ENCODE measurements at places on chromosomes 12 and 14. TPM values are rescaled to one million over a fixed set of nuclear protein-coding genes. Genes with fewer than 3 reads are reported as not detected.

The MGST1 gene
- total RNA-seq: 78.6 TPM

The TDG gene
- 18.8 TPM for total RNA-seq

The RPS6KA5 gene
- total RNA-seq: 2.0 TPM

The GPR68 gene
- total RNA-seq: 0.26 TPM

The RNASE3 gene
- total RNA-seq: not detected

The FGF6 gene
- total RNA-seq: not detected

DNA sequence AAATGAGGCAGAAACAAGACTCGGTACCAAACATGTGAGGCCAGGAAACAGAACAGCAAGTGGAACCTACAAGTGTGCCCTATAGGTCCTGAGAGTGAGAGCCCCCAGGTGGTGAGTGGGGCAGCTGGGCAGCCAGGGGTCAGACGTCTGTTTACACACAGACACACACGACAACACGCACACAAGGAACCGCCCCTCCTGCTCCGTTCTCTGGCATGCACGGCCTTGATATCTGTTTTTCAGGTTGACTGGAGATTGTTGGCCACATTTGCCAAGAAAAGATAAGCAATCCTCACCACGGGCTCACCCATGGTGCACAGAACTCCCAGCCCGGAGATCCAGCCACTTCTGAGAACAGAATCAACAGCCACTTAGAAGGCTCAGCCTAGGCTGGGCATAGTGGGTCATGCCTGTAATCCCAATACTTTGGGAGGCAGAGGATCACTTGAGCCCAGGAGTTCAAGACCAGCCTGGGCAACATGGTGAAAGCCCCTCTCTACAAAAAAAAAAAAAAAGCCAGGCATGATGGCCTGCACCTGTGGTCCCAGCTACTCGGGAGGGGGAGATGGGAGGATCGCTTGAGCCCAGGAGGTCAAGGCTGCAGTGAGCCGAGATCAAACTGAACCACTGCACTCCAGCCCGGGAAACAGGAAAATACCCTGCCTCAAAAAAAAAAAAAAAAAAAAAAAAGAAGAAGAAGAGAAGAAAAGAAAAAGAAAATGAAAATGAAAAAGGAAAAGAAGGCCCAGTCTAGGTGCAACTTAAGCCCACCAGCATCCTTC lies 19.4 kb upstream of the EIF5 start:
- H3K4me3 ChIP-seq: no peak overlapping the region
- no peaks in the 10 kb centered on the region for H3K4me1 ChIP-seq
- no peak overlapping the region for H3K27ac ChIP-seq
- no peaks in the 10 kb centered on the region for H3K27me3 ChIP-seq
- no peaks in the 10 kb centered on the region for H3K36me3 ChIP-seq
- no peak for DNase-seq

DNA sequence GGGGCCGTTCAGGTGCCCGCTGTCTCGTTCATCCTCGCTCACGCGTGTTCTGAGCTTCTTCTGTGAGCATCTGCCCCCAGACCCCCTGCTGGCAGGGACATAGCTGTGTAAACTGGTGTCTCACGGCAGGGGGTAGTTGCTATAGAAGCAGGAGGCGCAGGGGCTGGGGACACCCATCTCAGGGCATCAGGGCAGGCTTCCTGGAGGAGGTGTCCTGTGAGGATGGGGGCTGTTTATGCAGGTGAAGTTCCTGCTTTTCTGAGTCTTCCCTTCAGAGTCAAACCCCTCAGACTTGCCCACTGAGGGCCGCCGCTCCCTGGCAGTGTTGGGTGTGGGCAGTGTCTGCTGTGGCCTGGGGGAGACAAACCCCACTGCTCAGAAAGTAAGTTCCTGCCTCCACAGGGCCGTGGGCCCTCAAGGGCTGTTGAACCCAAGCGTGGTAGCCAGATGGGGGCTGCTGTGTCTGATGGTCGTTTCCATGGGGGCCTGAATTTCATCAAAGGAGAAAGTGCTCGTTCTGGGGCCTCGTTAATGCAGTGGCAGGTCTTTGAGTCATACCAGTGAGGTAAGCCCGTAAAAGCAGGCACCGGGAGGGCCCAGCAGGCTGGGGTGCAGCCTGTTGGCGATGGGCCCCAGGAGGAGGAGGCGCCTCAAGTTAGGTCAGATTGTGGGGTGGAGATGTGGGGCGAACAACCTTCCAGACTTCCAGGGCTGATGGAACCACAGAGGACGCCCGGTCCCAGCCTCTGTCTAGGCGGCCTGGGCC lies 23.4 kb downstream of the KIF26A start:
- no peaks in the 10 kb centered on the region for H3K27me3 ChIP-seq
- DNase-seq: no peak
- H3K4me1 ChIP-seq: no peaks in the 10 kb centered on the region
- no peaks in the 10 kb centered on the region for H3K36me3 ChIP-seq
- no peak overlapping the region for H3K27ac ChIP-seq

DNA sequence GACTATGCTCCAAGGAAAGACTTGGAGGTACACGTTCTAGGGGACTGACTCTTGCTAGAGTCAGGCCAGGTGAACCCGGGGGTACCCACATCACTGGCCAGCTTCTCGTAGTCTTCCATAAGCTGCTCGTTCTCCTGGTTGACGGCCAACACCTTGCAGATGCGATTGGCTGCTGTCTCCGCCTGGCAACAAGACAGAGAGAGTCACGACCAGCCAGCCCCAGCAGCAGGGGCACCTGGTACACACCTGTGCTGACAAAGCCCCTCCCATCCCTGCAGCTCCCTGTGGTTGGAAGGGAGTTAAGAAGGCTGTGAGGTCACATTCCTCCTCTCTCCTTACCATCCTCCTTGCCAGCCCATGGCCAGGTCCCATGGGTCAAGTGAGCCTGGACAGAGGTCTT lies 85.5 kb downstream of the ACTN1 start:
- no peaks in the 10 kb centered on the region for H3K27me3 ChIP-seq
- H3K36me3 ChIP-seq: peaks cover 39% of the 10 kb centered on the region
- no peak overlapping the region for H3K4me3 ChIP-seq

- no peaks in the 10 kb centered on the region for H3K36me3 ChIP-seq
- peak overlapping the region; percentile 77 for H3K27ac ChIP-seq
Measured at GRCh38 chr12:27780612-27781408, 774 bp upstream of the MANSC4 start.

DNA sequence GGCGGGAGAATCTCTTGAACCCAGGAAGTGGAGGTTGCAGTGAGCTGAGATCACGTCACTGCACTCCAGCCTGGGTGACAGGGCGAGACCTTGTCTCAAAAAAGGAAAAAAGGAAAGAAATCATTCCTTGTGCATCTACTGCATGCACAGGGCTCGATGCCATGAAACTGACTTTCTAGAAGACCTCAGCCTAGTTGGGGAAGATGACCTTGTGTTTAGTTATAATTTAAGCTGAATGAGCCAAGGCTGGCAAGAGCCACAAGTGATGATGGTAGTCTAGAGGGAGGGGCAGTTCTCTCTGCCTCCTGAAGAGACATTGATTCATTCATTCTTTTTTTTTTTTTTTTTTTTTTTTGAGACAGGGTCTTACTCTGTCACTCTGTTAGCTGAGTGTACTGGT lies 24.2 kb downstream of the ACACB start:
- no peaks in the 10 kb centered on the region for H3K36me3 ChIP-seq
- no peak overlapping the region for H3K27ac ChIP-seq
- no peak for DNase-seq
- no peaks in the 10 kb centered on the region for H3K4me1 ChIP-seq

- no peaks in the 10 kb centered on the region for H3K36me3 ChIP-seq
- no peaks in the 10 kb centered on the region for H3K4me1 ChIP-seq
- no peak for DNase-seq
Measured at GRCh38 chr12:5244513-5244972, 187.4 kb upstream of the NTF3 start.

- H3K27ac ChIP-seq: no peak overlapping the region
- H3K36me3 ChIP-seq: no peaks in the 10 kb centered on the region
- no peak overlapping the region for H3K4me3 ChIP-seq
Measured at GRCh38 chr12:116106870-116107269, 170.6 kb downstream of the MED13L start.

DNA sequence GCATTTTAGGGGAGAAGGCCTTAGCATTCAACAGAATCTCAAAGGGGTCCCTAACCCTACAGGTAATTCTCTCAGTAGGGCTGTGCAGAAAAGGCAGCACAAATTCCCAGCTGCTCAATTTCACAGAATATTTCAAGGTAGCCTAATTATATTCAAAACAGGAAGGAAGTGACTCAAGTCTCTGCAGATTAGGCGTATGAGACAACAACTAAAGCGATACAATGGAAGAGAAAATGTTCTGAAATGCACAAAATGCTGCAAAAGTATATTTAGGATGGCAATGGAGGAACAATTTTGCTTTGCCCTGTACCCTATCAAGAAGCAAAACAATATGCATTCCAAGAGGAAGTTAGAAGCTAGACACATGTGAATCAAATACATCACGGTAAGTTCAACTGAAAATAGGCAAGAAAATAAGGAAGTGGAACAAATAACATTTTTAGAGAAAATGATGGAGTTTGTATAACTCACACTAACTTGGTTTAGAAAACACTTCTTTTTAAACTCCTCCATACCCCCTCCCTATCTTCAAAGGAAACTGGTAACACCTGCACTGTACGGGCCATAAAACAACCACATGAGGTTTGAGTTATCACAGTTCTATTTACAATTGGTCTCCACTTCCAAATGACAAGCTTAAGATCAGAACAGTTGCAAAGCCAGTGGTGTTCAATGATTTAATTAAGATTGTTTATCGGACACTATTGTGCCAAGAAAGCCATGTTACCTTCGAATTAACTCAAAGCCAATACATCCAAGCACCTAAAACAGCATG lies 1.6 kb downstream of the GIT2 start:
- peak overlapping the region; percentile 97 for H3K4me3 ChIP-seq
- H3K27me3 ChIP-seq: no peaks in the 10 kb centered on the region
- peaks cover 7% of the 10 kb centered on the region for H3K4me1 ChIP-seq

GRCh38 chr14:87084908-87085307 lies 908.1 kb downstream of the GALC start:
- no peak for DNase-seq
- no peaks in the 10 kb centered on the region for H3K4me1 ChIP-seq
- no peak overlapping the region for H3K27ac ChIP-seq
- H3K4me3 ChIP-seq: no peak overlapping the region

DNA sequence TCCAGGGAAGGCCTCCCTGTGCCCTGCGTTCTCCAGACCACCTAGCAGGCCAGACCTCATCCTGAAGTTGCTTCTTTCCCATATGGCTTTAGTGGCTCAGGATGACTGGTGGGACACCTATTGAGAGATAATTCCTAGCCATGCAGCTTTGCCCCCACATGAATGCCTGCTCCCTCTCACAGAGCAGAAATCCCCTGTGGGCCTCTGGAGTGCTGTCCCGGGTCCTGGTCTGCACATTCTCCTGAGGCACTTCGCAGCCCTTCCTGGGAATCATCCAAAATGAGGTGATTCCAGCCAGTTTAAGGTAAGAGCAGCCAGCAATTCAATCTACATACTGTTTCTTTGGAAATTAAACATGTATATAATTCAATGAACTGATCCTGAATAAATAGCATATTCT lies 135.9 kb downstream of the GPR65 start:
- H3K27me3 ChIP-seq: no peaks in the 10 kb centered on the region
- no peaks in the 10 kb centered on the region for H3K4me1 ChIP-seq
- H3K36me3 ChIP-seq: no peaks in the 10 kb centered on the region
- H3K4me3 ChIP-seq: no peak overlapping the region

- DNase-seq: no peak
- no peaks in the 10 kb centered on the region for H3K27me3 ChIP-seq
- no peak overlapping the region for H3K4me3 ChIP-seq
- H3K27ac ChIP-seq: no peak overlapping the region
Measured at GRCh38 chr12:96585977-96586376, 96.6 kb downstream of the CFAP54 start.

DNA sequence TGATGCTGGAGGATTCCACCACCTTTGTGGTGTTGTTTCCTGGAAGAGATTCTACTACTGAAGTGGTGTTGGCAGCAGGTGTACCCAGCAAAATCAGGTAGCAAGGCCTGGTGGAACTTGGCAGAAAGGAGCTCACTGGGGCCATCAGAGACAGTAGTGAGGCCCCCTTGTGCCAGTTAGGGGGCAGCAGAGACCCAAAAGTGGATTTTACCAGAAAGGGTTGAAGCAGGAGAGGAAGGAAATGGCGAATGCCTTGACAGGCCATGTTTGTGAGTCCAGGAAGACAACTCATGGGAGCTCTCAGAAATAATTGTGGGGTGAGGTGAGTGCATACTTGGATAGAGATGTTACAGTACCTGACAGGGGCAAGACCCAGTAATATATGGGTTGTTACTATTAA lies 137.7 kb upstream of the FGD4 start:
- no peaks in the 10 kb centered on the region for H3K36me3 ChIP-seq
- H3K27me3 ChIP-seq: no peaks in the 10 kb centered on the region
- no peak for DNase-seq
- no peak overlapping the region for H3K4me3 ChIP-seq

DNA sequence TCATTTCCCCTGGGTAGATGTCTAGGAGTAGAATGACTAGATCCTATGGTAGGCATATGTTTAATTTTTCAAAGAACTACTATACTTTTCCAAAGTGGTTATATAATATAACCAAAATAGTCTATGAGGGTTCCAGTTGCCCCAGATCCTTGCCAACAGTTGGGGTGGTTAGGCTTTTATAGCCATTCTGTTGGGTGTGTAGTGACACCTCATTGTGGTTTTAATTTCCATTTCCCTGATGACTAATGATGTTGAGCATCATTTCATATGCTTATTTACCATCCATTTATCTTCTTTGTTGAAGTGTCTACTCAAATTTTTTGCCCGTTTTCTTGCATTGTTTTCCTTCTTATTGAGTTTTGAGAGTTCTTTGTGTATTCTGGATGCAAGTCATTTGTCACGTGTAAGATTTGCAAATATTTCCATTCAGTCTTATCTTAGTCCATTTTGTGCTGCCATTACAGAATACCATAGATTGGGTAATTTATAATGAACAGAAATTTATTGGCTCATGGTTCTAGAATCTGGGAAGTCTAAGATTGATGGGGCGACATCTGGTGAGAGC lies 4.7 kb downstream of the SYNE2 start:
- no peak overlapping the region for H3K27ac ChIP-seq
- peak; percentile 43 for DNase-seq
- H3K36me3 ChIP-seq: no peaks in the 10 kb centered on the region
- H3K4me3 ChIP-seq: no peak overlapping the region
- H3K27me3 ChIP-seq: no peaks in the 10 kb centered on the region
- no peaks in the 10 kb centered on the region for H3K4me1 ChIP-seq

- no peak overlapping the region for H3K27ac ChIP-seq
- H3K27me3 ChIP-seq: no peaks in the 10 kb centered on the region
- no peaks in the 10 kb centered on the region for H3K36me3 ChIP-seq
- H3K4me1 ChIP-seq: peaks cover 54% of the 10 kb centered on the region
- H3K4me3 ChIP-seq: no peak overlapping the region
Measured at GRCh38 chr14:99755068-99755405, 38.2 kb upstream of the EML1 start.

GRCh38 chr12:122064025-122064777 lies 14.4 kb upstream of the MLXIP start:
- H3K27me3 ChIP-seq: no peaks in the 10 kb centered on the region
- H3K4me3 ChIP-seq: no peak overlapping the region
- H3K27ac ChIP-seq: peak overlapping the region; percentile 81
- peaks cover 35% of the 10 kb centered on the region for H3K4me1 ChIP-seq

DNA sequence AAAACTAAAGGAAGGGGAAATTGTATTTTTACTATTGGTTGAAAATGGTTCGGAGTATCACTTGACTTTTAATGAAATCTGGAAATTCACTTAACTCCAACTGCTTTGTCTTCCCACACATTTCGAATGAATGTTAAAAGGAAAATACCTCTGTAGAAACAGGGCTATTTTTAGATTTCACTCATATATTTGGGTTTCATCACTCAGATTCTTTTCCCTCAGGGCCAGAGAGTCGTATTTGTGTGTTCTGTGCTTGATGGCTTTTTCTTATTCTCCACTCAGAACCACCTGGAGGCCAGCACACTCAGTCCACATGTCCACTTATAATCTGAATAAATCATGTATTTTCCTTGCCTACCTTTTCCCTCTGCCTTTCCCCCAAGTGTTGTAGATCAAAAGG lies 40.0 kb downstream of the DAAM1 start:
- H3K27ac ChIP-seq: no peak overlapping the region
- no peaks in the 10 kb centered on the region for H3K36me3 ChIP-seq
- peak; percentile 62 for DNase-seq
- H3K27me3 ChIP-seq: no peaks in the 10 kb centered on the region
- H3K4me1 ChIP-seq: no peaks in the 10 kb centered on the region
- no peak overlapping the region for H3K4me3 ChIP-seq

All from fibroblast of lung (primary cell).